Activated T-helper 1 cell treated with Interleukin-2 at 50 U/mL for 16 hours (primary cell): ENCODE measurements at places on chromosomes 11 and 22.

- no peak for DNase-seq
These were observed 44.9 kb upstream of the SWAP70 start for GRCh38 chr11:9619004-9619403.

GRCh38 chr11:100731471-100731870 lies 44.4 kb downstream of the ARHGAP42 start:
- DNase-seq, result no peak

DNA sequence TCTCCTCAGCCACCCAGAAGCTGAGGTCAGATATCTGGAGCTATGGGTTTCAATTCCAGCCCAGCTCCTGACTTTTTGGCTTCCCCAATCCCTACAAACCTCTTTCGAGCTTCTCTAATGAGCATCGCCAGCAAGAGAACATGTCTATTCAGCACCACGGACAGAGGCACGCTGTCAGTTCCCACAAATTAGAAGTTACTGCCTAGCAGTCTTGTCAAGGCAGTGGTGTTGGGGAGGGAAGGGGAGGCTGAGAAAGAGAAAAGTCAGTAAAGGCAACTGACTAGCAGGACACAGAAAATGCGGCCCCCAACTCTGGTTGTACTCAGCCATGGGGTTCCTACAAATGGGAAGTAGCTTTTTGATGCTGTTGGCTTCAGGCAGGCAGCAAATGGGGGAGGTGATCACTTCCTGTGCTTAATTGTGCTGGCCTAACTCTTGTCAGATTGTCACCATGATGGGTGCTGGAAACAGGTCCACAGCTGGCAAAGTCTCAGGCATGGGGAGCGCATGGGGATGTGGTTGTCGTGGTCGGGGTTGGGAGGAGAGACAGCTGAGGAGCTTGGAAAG lies 205.9 kb downstream of the ST3GAL4 start:
- DNase-seq, result no peak

DNA sequence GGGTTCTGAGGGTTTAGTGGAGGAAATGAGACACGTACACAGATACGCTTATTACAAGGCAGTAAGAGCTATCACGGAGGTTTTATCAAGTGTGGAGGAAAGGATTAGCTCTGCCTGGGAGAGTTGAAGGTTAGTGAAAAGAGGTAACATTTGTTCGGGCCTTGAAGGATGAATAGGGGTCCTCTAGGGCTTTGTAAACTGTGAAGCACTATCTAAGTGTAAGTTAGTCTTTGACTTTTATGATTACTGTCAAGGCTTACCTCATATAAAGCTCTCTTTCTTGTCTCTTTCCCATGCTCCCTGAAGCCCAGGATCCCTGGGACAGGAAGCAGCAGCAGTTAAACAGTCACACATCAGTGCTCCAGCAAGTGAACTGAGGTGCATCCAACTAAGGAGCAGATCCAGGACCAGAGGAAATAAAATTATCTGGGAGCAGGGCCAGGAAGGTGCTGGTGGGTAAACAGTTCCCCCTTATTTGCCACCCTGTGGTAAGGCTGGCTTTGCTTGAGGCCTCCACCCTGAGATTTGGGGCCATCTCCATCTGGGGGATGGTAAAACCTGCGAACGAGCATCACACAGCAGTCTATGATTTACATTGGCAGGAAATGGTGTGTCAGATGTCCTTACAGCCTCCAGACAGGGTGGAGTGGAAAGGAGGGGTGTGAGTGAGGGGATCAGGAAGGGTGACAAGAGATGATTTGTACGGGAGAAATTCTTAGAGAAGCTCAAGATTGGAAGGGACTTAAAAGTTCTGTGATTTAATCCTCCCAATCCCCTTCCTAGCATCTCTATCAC lies 27.2 kb downstream of the GVQW3 start:
- DNase-seq, result no peak
